ENCODE measurements at places on chromosomes 5 and 9.

DNA sequence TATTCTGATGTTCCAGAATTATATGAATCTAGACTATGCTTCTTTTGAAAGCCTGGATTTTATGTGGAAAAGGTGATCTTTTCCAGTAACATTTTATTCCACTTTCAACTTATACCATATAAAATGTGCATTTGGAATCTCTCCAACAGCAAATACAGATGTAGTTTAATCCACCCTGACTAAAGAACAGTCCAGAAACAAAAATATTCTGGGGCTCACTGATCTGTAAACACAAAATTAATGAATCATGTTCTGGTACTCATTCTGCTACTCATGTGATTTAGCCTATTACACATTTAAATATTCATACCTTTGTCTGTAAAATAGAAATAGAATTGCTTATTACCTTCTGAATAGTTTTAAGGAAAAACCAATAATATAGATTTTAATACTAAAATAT is 125.8 kb downstream of the ARRDC3 start:
- DNase-seq, result no peak

DNA sequence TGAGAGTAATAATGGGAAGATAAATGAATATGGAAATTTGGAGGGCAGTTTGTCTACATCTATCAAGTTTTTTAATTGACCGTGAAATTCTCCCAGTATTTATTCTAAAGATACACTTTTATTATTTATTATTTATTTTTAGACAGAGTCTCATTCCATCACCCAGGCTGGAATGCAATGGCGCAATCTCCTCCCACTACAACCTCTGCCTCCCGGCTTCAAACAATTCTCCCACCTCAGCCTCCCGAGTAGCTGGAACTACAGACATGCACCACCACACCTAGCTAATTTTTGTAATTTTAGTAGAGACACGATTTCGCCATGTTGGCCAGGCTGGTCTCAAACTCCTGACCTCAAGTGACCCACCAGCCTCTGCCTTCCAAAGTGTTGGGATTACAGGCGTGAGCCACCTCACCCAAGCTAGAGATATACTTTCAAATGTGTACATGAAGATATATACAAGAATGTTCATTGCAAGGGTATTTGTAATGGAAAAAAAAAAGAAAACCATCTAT is 97.7 kb upstream of the SLC12A2 start:
- no peak for DNase-seq

GRCh38 chr9:37617161-37617560 is 24.8 kb upstream of the TOMM5 start:
- no peak for DNase-seq

DNA sequence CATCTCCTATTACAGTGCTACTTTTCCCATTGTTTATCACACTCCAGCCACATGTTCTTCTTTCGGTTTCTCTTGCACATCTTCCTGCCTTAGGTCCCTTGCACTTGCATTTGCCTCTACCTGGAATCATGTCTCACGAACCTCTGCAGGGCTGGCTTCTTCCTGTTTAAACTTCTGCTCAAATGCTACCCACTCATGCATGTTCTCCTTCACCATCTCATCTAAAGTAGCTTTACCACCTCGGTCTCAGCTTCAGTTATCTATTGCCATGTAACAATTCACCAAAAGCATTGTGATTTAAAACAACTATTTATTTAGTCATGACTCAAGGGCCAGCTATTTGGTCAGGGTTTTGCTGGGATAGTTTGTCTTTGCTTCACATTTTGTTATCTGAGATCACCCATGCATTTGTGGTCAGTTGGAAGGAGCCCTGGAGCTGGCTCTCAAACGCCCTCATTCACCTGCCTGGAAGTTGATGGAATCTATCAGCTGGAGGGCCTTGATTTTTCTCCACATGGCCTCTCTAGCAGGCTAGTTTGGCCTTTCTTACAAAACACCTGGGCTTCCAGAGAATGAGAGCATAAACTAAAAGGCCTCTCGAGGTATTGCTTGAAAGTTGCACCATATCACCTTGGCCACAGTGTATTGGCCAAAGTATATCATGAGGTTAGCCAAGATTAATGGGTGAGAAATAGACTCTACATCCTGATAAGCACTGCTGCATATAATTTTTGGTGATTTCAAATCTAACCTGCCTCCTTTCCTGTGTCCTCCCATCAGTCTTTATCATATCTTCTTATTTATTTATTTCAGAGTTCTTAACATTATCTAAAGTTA is 21.4 kb downstream of the SPINK1 start:
- DNase-seq, result no peak

DNA sequence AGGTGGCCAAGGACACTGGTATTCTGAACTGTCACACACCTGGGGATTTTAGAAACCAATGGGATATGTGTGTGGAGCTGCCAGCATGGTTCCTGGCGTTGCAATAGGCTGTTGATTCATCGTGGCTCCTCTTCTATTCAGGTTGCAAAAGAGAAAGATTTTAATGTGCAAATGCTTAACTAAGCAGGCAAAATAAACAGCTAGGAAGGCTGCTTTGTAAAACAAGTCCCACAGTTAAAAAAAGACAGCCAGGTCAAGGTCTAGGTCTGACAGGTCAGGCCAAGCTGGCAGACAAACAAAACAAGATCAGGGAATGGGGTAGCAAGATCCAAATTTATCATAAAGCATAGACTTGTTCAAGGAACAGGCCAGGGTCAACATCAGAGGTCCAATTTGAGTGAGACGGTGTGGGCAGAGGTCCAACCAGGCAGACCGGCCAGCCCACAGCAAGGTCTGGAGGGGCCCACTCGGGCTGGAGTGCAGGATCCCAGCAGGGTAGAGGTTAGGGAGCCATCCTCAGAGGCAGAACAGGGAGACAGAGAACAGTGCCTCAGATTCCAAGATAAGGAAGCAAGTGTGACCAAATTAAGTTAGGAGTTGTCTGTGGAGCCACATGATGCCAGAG is 45.6 kb downstream of the SUB1 start:
- DNase-seq, result no peak

GRCh38 chr5:127227881-127228280 is 62.7 kb upstream of the MEGF10 start:
- no peak for DNase-seq

DNA sequence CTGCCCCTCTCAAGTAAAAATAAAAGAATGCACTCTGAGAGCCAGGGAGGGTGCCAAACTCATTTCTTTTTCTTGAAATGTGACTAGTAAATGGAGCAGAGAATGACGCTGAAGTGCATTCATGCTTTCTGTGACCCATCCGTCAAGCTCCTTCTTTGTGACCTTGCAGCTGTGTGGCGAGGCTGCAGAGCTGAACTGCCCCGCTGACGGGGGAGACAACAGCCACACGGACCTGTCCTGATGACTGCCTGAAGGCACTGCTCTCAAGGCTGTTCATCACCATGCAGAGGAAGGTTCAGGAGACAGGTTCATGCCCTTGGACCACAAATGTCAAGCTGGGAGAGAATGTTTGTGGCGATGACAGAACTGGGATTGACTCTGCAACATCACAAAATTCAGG is 21.0 kb upstream of the RASGEF1C start:
- no peak for DNase-seq

DNA sequence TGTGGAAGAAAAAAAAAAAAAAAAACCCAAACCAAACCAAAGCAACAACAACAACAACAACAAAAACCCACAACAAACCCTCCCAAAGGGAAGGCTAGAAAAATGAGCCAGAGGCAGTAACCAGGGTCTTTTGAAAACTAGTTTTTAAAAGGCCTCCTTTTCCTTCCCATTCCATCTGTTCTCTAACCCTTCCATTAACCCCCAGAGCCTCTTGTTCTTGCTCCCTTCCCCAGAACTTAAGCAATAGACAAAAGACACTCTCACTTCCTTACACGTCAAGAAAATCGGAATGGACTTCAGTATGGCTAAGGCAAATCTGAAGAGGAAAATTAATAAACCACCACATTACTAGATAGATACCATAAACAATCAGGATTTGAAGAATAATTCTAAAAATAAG is 292.8 kb downstream of the ARL15 start:
- DNase-seq, result no peak

DNA sequence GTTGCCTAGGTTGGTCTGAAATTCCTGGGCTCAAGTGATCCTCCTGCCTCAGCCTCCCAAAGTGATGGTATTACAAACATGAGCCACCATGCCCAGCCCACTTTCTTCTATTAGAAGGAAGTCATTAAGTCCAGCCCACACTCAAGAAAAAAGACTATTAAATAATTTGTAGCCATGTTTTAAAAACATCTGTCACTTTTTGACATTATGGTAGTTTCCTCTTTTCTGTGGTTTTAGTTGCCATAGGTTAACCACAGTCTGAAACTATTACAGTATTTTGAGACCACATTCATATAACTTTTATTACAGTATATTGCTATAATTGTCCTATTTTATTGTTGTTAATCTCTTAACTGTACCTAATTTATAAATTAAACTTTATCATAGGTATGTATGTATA is 31.9 kb upstream of the C5orf24 start:
- no peak for DNase-seq

Measured in activated CD8-positive, alpha-beta memory T cell treated with anti-CD3 and anti-CD28 coated beads, Interleukin-2, amount 50 U/mL, for 4 hours (primary cell).